A549 treated with GW870086 at 1 μM for 4 hours (cell line): ENCODE measurements at places on chromosomes 1 and 21. TPM values are rescaled to one million over a fixed set of nuclear protein-coding genes. Genes with fewer than 3 reads are reported as not detected.

NFASC gene
- 0.89 to 1.5 TPM (median 1.1 TPM) in 5 replicates for total RNA-seq

MARK1 gene
- total RNA-seq = 0.05 to 0.16 TPM (median 0.11 TPM) in 5 replicates

SLAMF6 gene
- total RNA-seq = not detected in 5 replicates

INKA2 gene
- total RNA-seq = 1.7 to 4.4 TPM (median 2.8 TPM) in 5 replicates

SPRR5 gene
- not detected in 5 replicates for total RNA-seq

GADD45A gene
- total RNA-seq = 59.9 to 85.9 TPM (median 74.3 TPM) in 5 replicates

GPA33 gene
- not detected in 5 replicates for total RNA-seq

KCNE2 gene
- not detected in 5 replicates for total RNA-seq

OR2L13 gene
- not detected in 5 replicates for total RNA-seq

OR2T5 gene
- total RNA-seq = not detected in 5 replicates

ERG gene
- not detected in 5 replicates for total RNA-seq

KRTAP24-1 gene
- not detected in 5 replicates for total RNA-seq

WNT2B gene
- 0.10 to 0.39 TPM (median 0.17 TPM) in 5 replicates for total RNA-seq

IL10 gene
- not detected in 5 replicates for total RNA-seq

SCCPDH gene
- 44.9 to 51.4 TPM (median 46.6 TPM) in 5 replicates for total RNA-seq
